ENCODE measurements at places on chromosomes 7 and 10.
A peak's percentile ranks its signal among the peaks of the same experiment; 100 is the strongest.

- no peak for DNase-seq
Measured at GRCh38 chr10:97475936-97476594, 22.2 kb downstream of the MMS19 start.

DNA sequence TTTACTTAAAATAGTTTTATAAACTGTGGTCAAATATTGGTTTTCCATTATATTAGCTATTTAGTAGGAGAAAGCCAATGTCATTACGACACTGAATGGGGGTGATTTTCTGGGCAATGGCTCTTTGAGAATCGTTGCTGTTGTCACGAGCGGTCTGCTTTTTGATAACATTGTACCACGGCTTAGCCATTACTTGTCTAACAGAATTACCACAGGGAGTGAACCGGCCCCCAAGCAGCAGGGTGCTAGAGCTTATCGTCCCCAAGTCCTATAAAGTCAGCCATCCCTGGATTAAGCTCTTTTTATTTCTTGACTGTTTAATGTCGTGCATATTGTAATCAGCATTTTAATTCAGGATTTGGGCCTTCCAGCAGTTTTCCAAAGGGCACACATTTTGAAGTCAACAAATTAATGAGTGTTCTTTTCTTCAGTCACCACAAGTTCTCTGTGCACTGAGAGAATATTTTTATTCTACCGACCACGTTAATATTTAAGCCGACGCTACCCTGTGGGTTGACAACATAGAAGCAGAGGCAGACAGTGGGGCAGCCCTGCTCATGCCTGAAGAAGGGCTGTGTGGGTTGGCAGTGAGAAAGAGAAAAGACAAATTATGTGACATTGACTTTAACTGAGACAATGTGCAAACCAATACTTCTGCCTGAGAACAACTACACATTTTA lies 125.8 kb downstream of the ICA1 start:
- no peak for DNase-seq

- no peak for DNase-seq
Measured at GRCh38 chr10:118356628-118357027, 14.5 kb upstream of the FAM204A start.

- no peak for DNase-seq
Measured at GRCh38 chr10:74823791-74824183, 2.6 kb upstream of the KAT6B start.

DNA sequence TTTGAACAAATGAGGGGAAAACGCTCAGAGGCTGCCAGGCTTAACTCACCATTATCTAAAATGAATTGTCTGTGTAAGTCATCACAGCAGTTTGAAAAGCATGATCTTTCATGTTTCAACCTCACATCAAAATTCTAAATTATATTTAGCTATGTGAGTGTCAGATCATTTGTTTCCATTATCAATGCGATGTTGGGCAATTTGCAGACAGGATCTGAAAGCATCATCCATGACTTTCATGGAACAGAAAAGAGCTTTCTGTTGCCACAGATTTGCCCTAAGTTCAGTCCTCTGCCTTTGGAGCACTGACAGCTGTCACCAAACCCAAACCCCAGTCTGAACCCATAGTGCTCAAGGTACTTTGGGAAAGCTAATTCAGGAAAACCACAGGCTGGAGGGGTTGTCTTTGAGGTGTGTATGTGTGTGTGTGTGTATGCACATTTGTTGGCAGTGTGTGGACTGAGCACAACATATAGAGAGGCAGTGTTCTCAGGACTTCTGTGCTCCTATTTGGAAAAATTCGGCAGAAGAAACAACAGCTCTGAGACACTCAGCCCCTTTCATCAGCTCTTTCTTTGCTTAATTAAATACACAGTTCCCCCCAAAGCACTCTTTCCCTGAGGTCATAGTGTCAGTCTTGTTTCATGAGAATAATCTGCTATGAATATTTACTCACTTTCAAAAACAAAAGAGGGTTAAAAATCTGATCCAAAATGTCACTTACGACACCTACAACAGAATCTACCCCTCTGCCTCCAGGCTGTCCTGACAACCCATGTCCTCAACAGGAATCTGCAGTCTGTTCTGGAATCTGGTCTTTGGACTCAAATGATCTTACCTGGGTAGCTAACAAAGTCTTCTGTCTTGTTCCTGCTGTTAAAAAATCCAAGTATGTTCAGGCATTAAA lies 188.5 kb upstream of the KLF14 start:
- DNase-seq, result no peak

DNA sequence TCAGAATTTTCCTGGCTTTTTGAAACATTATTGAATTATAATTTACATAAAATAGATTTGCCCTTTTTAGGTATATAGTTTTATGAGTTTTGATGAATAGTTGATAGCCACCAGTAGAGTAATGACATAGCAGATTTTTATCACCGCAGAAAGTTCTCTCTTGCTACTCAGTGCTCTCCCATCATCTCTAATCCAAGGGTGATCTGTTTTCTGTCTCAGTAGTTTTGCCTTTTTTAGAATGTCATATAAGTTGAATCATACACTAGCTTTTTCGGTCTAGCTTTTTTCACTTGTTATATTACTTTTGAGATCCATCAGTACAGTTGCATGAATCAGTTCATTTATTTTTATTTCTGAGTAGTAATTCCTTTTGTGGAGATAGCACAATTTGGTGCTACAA lies 17.9 kb downstream of the RSBN1L start:
- DNase-seq, result no peak

- peak; percentile 9 for DNase-seq
Measured at GRCh38 chr7:4202154-4202736, 479.9 kb upstream of the FOXK1 start.

GRCh38 chr7:11009631-11010030 lies 36.0 kb downstream of the PHF14 start:
- no peak for DNase-seq

DNA sequence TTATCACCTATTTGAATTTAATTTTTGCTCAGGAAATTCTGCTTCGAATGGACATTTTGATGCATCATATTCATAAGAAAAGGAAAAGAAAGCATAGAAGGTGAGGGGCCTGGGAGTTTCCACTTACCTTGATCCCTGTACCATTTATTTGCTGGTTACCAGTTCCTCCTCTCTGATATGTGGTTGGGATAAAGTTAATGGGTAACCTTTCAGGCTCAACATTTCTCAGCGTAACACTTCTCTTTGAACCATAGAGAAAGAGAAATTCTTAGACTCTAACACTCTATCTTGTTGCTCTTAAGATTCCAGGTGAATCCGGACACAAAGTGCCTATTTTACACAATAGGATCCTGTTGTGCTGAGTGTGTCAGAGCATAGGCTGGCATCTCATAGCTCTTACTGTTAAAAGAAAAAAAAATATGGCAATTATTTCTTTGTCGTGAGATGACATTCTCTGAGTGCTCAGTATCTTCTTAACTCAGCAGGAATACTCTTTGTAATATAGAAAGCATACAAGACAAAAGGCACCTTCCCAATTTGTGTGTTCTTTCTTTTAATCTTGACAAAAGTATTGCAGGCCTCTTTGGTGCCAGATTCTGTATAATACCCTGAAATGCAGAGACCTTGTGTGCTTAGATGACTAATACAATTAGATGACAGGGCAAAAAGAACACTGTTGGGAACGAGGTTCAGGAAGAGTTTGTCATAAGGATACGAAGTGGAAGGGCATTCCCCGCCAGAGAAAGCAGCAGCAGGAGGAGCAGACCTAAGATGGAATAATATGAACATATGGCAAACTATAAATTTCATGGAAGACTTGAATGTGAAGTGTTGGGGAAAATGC lies 689.6 kb downstream of the NRG3 start:
- no peak for DNase-seq

- DNase-seq, result no peak
Measured at GRCh38 chr7:125396466-125397151, 467.0 kb upstream of the POT1 start.

DNA sequence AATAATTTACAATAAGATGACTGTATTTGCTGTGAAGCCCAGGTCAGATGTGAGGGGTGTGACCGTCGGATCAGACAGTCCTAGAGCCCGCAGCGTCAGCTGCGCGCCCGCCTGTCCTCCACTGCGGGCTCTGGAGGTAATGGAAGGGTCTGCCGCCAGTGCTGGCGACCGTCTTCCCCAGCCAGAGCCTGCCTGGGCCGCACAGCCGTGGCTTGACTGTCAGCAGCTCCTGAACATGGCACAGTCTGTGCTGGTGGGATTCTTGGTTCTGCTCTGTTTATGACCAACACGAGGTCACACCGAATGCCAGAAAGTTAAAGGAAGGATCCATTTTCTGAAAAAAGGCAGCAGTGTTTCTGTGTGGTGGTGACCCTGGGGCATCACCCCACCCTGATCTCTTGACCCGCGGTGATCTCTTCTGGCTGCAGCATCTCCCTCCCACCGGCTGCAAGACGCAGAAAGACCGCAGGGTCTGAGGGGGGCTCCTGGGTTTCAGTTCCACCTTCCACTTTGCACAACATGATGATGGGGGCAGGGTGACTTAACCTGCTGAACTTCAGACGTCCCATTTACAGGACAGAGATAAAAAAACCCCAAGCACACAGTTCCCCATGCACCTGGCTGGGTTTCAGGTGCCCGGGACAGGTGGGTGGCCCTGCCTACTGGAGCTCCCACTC lies 103.7 kb downstream of the DNAJB6 start:
- no peak for DNase-seq

DNA sequence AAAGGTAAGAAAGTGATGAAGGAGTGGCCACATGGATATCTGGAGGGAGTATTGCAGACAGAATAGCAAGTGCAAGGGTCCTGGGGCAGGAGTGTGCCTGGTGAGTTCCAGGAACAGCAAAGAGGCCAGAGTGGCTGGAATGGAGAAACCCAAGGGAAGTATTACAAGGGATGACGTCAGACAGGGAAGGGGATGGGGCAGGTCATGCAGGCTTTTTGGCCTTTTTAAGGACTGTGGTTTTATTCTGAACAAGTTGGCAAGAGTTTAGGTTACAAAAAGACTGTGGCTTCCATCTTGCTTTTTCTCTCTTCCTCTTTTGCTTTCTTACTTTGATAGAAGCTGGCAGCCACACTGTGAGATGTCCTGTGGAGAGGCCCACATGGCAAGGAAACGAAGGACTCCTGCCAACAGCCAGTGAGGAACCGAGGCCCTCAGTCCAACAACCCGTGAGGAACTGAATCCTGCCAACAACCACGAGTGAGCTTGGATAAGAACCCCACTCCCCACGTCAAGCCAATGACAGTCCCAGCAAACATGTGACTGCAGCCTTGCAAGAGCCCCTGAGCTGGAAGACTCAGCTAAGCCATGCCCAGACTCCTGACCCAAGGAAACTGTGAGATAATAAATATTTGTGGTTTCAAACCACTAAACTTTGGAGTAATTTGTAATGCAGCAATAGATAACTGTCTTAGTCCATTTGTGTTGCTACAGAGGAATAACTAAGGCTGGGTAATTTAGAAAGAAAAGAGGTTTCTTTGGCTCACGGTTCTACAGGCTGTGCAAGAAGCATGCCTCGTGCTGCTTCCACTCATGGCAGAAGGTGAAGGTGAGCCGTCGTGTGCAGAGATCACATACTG lies 19.8 kb upstream of the KDM7A start:
- DNase-seq, result no peak

DNA sequence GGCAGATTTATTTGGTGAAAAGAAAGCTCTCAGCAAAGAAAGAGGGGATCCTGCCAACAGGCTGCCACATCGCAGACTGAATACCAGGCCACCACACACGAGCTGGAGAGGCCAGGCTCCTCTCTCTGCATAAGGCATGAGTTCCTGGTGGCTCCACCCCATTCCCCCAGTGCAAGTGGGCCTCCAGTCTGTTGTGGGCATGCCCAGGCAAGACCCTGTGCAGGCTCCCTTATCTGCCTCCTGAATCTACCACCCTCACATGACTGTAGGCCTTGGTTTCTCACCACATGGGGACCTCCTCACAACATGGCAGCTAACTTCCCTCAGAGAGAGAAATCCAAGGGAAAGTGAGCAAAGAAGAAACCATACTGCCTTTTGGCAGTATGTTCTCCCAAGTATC lies 26.7 kb upstream of the CUL1 start:
- no peak for DNase-seq

DNA sequence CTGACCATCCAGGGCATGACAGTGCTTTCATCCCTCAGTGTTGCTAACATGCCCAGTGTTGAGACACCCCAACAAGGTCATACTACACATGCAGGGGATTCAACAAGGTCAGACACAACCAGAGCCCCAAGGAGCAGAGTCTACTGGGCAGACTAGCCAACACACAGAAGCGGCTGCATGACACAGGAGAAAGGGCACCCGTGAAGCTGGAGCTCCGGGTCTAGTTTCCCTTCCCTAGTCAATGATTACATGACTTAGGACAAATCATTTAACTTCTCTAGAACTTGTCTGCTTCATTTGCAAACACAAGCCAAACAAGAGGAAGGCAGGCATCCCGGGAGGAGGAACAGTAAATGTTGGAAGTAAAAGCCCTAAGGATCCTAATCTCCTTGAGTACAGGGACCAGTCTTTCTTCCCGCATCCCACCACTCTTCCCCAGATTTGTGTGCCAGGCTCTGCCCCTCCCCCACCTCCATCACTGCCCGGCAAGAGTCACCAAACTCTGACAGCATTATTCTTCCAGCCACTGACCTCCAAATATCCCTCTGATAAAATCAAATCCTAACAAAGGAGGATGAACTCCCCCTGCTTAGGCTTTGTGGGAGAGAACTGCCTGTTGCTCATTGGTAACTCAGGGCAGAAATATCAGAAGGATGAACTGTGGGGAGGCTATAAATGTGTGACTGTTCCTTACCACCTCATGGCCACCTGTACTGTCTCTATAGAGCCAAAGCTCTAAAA lies 104.3 kb downstream of the KCNMA1 start:
- DNase-seq, result no peak

DNA sequence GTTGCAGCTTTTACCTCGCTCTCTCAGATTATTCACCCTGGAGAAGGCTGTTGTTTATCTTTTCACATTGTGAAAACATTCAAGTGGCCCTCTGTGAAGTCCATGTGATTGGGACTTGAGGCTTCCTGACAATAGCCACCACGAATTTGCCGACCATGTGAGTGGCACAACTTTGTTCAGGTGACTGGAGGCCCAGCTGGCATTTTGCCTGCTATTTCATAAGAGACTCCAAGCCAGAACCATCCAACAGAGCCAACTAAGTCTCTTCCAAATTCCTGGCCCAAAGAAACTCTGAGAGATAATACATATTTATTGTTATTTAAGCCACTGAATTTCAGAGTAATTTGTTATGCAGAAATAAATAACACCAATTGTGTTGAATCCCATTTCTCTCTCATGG lies 38.2 kb upstream of the CCSER2 start:
- DNase-seq, result no peak

DNA sequence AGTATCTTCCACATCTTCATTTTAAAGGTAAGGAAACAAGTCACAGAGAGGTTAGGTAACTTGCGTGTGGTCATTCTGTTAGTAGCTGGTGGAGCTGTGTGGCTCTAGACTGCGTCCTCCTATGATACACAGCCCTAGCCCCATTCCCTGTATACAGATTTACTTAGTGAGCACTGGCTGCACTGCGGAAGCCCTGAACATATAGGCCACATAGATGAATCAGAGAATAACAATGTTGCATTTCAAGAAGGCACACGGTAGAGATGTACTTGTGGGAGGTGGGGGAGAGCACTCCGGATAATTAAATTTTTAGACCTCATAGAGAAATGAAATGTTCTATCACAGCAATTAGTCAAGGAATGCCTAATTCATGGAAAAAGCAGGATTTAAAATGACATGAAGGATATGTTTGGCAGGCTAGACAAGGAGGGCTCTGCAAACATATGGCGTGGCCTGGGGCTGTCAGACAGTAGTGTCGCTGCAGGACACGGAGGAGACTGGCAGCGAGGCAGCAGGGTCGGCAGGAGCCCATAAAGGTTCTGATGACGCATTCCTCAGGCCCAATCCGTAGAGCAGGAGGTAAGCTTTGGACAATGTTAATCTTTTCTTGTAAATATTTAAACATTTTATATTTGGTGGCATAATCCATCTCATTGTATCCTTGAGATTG lies 29.5 kb downstream of the RAB11FIP2 start:
- no peak for DNase-seq
